HS-27A (cell line): ENCODE measurements at places on chromosomes 6 and 20.

- no peak for DNase-seq
Observed at GRCh38 chr6:32252331-32253009, 28.6 kb upstream of the NOTCH4 start.

- no peak for DNase-seq
Observed at GRCh38 chr6:44009425-44010321, 117.6 kb downstream of the MRPL14 start.

DNA sequence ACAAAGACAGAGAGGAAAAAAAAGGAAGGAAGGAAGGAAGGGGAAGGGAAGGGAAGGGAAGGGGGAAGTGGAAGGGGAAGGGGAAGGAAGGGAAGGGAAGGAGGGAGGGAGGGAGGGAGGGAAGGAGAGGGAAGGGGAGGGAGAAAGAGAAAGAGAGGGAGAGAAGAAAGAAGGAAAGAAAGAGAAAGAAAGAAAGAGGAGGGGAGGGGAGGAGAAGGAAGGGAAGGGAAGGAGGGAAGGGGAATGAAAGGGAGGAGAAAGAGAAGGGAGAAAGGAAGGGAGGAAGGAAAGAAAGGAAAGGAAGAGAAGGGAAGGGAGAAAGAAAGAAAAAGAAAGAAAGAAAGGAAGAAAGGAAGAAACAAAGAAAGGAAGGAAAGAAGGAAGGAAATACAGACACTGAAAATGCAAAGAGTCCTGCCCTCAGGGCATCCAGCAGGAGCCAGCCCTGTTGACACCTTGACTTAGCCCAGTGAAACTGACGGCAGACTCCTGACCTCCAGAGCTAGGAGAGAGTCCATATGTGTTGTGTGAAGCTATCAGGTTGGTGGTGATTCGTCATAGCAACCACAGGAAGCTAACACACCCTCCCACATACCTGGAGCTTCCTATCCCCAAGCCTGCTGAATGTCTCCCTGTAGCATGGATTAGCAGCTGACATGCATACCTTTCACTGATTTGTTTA lies 58.7 kb upstream of the SULF2 start:
- no peak for DNase-seq

GRCh38 chr6:6723921-6724538 lies 135.5 kb downstream of the LY86 start:
- no peak for DNase-seq

- DNase-seq, result no peak
Observed at GRCh38 chr6:6293317-6293716, 27.1 kb downstream of the F13A1 start.

GRCh38 chr20:34369265-34369664 lies 6.2 kb downstream of the ITCH start:
- no peak for DNase-seq

- DNase-seq, result no peak
Observed at GRCh38 chr6:3575166-3575565, 118.3 kb upstream of the SLC22A23 start.

DNA sequence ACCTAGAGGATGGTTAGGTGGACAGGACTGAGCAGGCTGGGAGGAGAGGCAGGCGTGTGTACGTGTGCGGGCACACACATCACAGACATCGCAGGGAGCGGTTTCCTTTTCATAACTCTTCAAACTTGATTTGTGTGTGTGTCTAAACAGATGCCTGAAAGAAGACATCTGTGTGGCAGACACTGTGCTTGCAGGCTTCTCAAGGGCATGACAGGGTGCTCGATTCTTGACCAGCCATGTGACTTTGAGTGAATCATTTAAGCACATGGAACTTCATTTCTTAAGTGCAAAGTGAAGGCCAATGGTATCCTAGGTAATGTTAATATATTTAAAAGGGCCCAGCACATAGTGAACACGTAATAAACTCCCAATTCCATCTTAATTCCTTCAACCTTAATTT lies 186.5 kb downstream of the SCP2D1 start:
- no peak for DNase-seq

- DNase-seq, result no peak
Observed at GRCh38 chr20:38892091-38892981, 33.9 kb upstream of the FAM83D start.

DNA sequence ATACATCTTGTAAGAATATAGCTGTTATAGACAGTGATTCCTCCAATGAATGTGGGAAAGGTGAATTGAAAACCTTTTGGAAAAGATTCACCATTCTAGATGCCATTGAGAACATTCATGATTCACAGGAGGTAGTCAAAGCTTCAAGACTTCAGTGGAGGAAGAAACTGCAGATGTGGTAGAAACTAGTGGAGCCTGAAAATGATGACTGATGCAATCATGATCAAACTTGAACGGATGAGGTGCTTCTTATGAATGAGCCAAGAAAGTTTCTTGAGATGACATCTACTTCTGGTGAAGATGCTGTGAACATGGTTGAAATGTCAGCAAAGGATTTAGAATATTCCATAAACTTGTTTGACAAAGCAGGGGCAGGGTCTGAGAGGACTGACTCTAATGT lies 66.7 kb upstream of the C6orf118 start:
- DNase-seq, result no peak

- DNase-seq, result no peak
Observed at GRCh38 chr6:133358574-133359150, 117.5 kb downstream of the EYA4 start.

DNA sequence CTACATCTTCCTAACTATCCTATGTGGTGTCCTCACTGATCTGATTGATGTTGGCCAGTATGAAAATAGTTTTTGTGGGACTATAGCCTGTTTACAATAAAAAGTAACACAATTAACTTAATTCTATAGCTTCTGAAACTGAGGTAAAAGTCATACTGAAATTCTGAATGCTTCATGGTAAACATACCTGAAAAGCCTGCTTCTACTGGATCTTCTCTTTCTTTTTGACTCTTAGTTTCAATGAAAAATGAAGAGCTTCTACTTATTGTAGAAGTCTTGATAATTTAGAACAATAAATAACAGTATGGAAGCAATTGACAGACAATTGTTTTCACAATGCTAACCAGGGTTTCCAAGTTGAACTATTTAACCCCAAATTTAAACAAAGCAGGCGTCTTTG lies 383.9 kb upstream of the MMS22L start:
- no peak for DNase-seq

GRCh38 chr20:19692685-19693119 lies 65.4 kb upstream of the RIN2 start:
- no peak for DNase-seq

- no peak for DNase-seq
Observed at GRCh38 chr20:21714297-21715192, 9.1 kb downstream of the PAX1 start.

DNA sequence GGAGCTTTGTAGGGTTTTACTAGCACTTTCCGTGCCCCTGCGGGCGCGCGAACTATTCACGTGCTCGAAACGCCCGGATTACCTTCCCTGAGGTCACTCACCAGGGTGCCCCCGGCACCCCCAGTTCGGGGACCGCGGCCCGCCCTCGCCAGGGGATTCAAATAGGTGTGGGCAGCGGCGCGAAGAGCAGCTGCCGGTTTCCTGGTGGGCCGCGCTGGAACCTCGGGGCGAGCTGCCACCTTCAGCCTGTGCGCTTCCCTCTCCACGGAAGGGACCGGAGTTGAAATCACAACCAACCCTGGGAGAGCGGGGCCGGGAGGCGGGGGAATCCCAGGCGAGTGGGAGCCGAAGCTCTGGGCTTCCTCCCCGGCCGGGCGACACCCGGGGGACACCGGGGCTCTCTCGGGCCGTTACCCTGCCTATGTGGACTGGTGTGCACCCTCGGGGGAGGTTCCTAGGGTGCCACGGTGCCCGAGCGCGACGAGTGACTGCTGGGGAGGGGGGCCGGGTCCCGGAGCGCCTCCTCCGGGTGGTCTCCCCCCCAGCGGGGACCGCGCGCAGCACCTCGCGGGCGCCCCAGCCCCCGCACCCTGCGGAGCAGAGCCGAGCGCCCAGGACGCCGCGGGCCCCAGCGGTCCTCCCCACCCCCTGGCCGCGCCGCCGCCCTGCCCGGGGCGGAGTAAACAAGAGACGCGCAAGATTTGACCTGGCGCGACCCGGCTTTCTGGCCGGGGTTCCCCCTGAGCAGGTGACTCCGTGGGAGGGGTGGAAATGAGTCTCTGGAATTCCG lies 2.1 kb upstream of the HIVEP2 start:
- no peak for DNase-seq

DNA sequence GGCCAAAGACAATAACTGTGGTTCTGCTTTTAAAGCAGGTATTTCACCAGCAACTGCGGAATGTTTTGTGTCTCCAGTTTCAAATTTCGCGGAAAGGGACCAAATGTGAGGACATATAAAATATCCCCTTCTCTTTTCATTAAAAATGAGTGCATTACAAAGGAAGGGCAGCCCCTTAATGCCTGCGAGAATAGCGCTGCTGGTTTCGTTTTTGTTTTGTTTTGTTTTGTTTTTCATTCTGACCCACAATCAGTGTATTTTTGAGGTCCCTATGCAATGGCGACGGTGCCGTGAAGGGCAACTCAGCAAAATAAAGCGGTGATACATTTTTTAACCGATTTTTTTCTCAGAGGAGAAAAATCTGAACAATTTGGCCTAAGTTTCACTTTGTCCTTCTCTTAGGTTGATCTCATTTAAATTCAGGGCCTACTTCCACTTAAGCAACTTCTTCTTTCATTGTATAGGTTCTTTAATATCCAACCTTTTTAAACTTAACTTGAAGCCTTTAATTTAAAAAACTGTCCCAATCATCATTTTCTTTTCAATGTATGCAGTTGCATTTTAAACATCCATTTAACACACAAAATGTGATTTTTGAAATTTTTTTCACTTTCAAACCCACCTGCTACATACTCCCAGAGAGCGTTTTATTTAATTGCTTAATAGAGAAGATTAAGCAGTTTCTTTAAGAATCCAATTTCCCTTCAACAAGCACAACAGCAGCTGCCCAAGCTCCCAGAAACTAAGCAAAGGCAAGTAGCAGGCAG lies 2.9 kb upstream of the HIVEP2 start:
- no peak for DNase-seq

DNA sequence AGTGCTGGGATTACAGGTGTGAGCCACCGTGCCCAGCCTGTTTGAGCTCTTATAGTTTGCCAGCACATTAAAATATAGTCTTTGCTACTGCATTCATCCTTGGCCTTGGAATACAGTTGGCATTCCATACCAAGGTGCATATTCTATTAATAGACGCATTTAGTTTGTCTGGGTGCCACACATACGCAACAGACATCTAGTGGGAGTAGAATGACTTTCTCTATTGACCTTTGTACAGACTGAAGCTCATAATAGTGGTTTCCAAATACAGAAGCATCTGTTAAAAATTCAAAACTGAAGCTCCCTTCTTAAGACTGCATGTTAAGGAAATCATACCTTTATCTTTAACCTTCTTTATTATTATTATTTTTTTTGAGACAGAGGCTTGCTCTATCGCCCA lies 46.7 kb upstream of the FNDC1 start:
- no peak for DNase-seq

DNA sequence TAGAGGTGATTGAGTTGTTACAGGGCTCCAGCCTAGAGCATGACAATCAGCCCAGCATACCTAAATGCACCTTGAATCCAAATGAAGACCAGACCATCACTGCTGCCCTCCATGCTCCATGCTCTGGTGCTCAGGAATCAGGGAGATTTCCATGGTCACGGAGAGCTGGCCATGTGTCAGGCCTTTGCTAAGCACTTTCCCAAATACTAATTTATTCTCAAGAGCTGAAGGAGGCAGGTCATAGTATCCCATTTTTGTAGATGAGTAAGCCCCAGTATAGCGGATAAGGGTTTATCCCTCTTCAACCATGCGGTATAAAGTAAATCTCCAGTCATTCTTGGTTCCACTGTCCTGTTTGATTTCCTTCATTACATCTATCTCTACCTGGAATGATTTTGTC lies 240.8 kb downstream of the TFAP2A start:
- no peak for DNase-seq

- no peak for DNase-seq
Observed at GRCh38 chr6:3596766-3597165, 139.9 kb upstream of the SLC22A23 start.

DNA sequence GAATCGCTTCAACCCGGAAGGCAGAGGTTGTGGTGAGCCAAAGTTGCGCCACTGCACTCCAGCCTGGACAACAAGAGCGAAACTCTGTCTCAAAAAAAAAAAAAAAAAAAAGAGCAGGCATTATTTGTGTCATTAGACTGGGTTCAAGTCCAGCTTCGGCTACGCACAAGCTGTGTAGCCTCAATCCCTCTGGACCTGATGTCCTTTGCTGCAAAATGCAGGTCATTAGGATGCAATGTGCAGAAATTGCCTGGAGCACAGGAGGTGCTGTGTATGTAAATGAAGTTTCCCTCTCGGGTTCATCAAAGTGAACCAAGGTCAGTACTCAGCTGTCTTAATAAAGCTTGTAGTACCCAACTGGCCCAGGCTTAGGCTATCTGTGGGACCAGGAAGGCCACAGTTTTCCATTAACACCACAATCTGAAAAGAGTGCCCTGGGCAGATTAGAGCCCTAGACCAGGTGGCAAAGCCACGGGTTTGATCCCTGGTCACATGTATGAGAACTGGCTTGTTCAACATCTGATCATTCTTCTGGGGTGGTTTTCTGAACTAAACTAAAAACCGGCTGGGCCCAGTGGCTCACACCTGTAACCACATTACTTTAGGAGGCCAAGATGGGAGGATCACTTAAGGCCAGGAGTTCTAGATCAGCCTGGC lies 155.3 kb downstream of the ZMYND8 start:
- DNase-seq, result no peak
